ENCODE measurements at places on chromosomes 11 and 22. TPM values are rescaled to one million over a fixed set of nuclear protein-coding genes. Genes with fewer than 3 reads are reported as not detected.

The NAALADL1 gene
- total RNA-seq = 6.1 TPM

The SCN3B gene
- 0.19 TPM for total RNA-seq

The KIRREL3 gene
- total RNA-seq = not detected

The RBMXL2 gene
- total RNA-seq = 0.18 TPM

The IGSF22 gene
- total RNA-seq = not detected

The FCHSD2 gene
- 15.0 TPM for total RNA-seq

The MMP27 gene
- not detected for total RNA-seq

The OR52E1 gene
- not detected for total RNA-seq

The GDPD4 gene
- total RNA-seq = not detected

The MDK gene
- total RNA-seq = 27.8 TPM

The GGT5 gene
- total RNA-seq = 6.7 TPM

The POTEH gene
- not detected for total RNA-seq

The CTSF gene
- total RNA-seq = 26.3 TPM

The SAA1 gene
- not detected for total RNA-seq

The WNT7B gene
- total RNA-seq = not detected

The CAVIN3 gene
- total RNA-seq = 119 TPM

The OR51B5 gene
- not detected for total RNA-seq

The TEX54 gene
- not detected for total RNA-seq

The AIFM3 gene
- 0.47 TPM for total RNA-seq

The CYB5R3 gene
- 63.5 TPM for total RNA-seq

The NEFH gene
- 0.63 TPM for total RNA-seq

The OR52N4 gene
- not detected for total RNA-seq

The SAA4 gene
- not detected for total RNA-seq

The GAB2 gene
- 16.8 TPM for total RNA-seq

The SEC14L6 gene
- total RNA-seq = under 0.01 TPM

The CNGA4 gene
- total RNA-seq = not detected

The SCGB1D1 gene
- not detected for total RNA-seq

The SYT12 gene
- total RNA-seq = not detected

The KRTAP5-9 gene
- not detected for total RNA-seq

The SMIM35 gene
- total RNA-seq = not detected

The CARD18 gene
- total RNA-seq = not detected

The PDGFD gene
- 6.0 TPM for total RNA-seq

The AAMDC gene
- 65.6 TPM for total RNA-seq

The ACTN3 gene
- total RNA-seq = 0.09 TPM

The CHRNA10 gene
- total RNA-seq = 0.66 TPM

The OR8G1 gene
- not detected for total RNA-seq

The TPH1 gene
- total RNA-seq = under 0.01 TPM
